ENCODE measurements at places on chromosomes 7 and 10.

- no peak for DNase-seq
Measured at GRCh38 chr7:1238450-1238882, 5.8 kb downstream of the UNCX start.

DNA sequence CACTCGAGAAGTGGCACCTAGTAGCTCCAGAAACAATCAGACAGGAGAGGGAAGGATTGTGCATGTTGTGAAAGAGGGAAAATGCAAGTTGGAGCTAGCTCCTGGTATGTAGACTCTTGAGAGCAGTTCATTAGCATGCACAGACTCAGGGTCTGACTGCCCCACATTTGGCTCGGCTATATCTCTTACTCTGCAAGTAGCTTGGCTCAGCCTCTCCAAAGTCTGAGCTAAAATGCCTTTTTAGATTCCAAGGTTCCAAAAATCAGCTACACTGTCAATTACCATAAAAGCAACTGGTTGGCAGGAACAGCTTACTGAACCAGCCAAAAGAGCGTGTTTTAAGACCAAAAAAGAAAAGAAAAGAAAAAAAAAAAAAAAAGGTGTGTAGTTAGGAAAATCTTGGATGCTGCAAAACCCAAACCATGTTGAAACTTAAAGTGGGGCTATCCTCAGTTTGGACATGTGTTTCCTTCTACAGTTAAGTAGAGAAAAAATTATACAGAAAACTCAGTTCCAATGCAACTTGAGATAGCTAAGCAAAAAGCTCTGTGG lies 65.5 kb downstream of the MKX start:
- no peak for DNase-seq

GRCh38 chr7:37196676-37197075 lies 252.0 kb downstream of the ELMO1 start:
- no peak for DNase-seq

- no peak for DNase-seq
Measured at GRCh38 chr10:123154711-123155505, 706 bp downstream of the BUB3 start.

- no peak for DNase-seq
Measured at GRCh38 chr10:34113504-34114225, 701.4 kb downstream of the PARD3 start.

GRCh38 chr7:155268921-155269650 lies 28.6 kb upstream of the INSIG1 start:
- no peak for DNase-seq

DNA sequence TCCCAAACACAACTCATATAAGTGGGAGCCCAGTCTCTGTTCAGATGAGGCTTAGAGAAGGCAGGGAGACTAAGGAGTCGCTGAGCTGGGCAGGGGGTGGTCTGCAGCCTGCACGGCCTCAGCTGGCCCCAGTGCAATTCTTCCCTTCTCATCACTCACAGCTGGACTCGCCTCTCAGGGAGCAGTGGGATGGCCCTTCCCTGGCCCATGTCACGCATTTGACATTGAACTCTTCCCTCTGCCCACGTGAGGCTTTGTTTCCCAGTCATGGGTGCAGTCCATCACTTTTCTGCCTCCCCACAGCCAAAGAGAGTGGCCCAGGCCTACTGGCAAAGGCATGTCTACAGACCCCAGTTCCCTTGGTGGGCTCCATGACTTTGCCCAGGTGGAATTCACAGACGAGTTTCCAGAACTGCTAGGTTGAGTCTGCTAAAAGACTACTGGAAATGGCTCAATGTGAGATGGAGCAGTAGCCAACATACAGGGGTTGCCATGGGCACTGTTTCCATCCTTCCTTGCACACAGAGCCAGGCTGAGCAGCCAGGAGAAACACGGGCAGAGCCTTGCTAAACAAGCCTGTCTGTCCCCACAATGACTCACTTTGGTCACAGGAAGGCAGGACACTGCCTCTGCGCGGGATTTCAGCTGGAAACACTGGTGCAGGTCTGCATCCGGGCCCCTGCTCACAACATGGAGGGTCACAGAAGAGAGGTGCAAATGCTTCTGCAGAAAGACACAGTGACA lies 90.1 kb downstream of the OAT start:
- DNase-seq: no peak

- DNase-seq: no peak
Measured at GRCh38 chr7:54825368-54825767, 66.4 kb upstream of the SEC61G start.

GRCh38 chr10:105807935-105808587 lies 1167.0 kb downstream of the SORCS3 start:
- DNase-seq: no peak

DNA sequence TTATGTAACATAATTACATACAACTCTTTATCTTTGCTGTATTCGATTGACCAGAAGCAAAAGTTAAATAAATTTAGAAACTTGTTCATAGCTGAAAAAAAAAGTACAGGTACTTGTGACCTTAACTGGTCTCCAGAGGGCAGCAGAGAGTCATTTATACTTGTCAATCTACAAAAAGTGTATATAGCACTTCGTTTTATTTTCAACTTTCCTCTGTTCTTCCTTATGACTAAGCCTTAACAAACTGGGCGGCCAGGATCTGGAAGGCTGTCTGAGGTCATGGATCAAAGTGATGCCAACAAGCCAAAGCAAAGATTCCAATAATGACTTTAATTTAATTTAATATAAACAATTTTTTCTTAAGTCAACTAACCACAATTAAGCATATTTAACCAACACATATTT lies 29.8 kb downstream of the C10orf67 start:
- DNase-seq: peak; percentile 11

DNA sequence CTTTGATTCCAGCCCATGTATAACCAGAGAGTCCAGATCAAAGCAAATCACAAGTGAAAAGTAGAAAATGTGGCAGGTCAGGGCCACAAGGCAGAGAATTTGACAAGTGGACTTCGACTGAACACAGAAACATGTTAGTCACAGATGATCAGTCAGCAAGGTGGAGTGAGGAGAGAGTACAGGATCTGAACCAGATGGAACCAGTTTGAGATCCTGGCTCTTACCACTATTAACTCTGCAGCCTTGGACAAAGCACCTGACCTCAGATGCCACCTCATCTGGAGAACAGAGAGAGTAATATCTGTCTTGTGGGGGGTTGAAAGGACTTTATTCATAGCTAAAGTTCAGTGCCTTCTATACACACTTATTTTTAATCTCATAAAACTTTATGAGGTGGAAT lies 4.4 kb downstream of the MRLN start:
- DNase-seq: no peak

GRCh38 chr10:31897506-31897905 lies 31.1 kb downstream of the ARHGAP12 start:
- no peak for DNase-seq

All from stimulated activated CD4-positive, alpha-beta T cell treated with anti-CD3 and anti-CD28 coated beads, TNF-alpha, amount 100 ng/mL, for 1 hour (primary cell).